ENCODE measurements at places on chromosomes 12 and 14. TPM values are rescaled to one million over a fixed set of nuclear protein-coding genes. Genes with fewer than 3 reads are reported as not detected.

The KRT78 gene
- not detected for total RNA-seq

The FGF6 gene
- not detected for total RNA-seq

The OR6C2 gene
- total RNA-seq = not detected

The ADAMTS20 gene
- not detected for total RNA-seq

The LTB4R2 gene
- total RNA-seq = 4.0 TPM

The GPD1 gene
- total RNA-seq = 1.5 TPM

The CPNE8 gene
- total RNA-seq = 18.5 TPM

The PRR4 gene
- total RNA-seq = 2.5 TPM

The FOXN4 gene
- total RNA-seq = not detected

The PRPF39 gene
- total RNA-seq = 30.4 TPM

The TMEM106C gene
- total RNA-seq = 29.5 TPM

The VRTN gene
- not detected for total RNA-seq

All from posterior vena cava (tissue), 2 donors.